ENCODE measurements at places on chromosomes 6 and 20.

GRCh38 chr6:108846628-108847027, 1.6 kb upstream of the ARMC2 start:
- no peak for DNase-seq

- no peak for DNase-seq
Observed at GRCh38 chr6:156031516-156031915, 575.9 kb upstream of the NOX3 start.

DNA sequence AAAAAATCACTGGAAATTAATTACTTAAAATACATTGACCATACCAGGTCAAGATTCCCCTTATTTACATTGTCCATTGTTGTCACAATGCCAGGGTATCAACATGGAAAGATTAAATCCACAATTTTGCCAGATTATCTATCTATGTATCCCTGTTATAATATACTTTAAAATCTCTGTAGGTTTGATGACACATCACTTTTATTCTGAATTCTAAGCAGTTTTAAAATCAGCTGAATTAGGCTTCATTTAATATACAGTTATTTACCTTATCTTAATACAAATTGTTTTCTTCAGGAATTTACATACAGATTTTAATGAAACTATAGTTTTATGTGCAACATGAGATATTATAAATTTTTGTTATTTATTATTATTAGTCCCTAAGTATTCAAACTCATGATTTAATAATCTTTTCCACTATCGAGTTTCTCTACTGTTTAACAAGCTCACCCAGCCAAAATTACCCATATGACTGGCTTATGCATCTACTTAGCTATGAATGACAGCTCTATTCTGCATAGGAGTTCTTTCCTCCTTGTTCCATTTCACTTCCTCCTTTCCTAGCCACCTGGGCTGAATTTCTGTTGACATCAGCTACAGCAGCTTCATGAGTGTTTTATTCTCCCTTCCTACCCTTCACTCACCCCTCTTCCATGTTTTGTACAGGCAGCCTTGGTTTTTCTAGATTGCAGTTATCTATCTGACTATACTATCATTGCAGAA, 654.2 kb upstream of the MAP3K7 start:
- DNase-seq: no peak

- DNase-seq: no peak
Observed at GRCh38 chr6:101554231-101554630, 160.7 kb downstream of the GRIK2 start.

DNA sequence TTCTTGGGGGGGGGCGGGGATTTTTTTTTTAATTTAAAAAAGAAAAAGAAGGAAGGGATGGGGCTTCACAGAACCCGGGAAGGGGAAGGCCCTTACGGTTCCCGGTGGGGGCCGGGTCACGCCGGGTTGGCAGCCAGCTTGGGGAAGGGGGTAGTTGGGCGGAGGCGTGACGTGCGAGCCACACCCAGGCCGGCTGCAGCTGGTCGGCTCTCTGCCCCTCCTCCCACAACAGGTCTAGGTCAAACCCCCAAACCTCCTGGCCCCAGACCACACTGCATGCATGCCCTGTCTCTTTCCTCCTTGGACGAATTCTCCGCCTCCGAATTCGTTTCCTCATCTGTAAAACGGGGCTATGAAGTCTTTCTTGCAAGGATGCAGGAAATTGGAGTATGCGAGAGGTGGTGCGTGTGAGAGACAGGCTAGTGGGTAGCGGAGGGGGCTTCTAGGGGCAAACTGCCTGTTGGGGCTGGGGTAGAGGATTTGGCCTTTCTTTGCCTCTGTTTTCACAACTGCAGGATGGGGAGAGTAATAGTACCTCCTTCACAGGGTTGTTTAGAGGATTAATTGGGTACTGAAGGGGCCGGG, 828 bp downstream of the HCK start:
- no peak for DNase-seq

DNA sequence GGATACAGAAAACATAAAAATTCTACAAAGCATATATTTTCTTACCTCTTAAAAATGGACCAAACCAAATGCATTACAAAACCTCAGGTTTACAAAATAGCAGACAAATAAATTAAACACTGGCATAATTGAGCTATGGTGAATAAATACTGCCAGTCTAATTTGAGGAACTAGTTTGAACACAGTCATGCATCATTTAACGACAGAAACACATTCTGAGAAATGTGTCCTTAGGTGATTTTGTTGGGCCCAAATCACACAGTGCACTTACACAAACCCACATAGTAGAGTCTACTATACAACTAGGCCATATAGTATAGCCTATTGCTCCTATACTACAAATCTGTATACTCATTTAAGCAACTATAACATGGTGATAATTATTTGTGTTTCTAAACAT, 215.6 kb downstream of the FOXC1 start:
- DNase-seq: no peak

- DNase-seq: no peak
Observed at GRCh38 chr6:163948250-163948649, 533.7 kb downstream of the QKI start.

DNA sequence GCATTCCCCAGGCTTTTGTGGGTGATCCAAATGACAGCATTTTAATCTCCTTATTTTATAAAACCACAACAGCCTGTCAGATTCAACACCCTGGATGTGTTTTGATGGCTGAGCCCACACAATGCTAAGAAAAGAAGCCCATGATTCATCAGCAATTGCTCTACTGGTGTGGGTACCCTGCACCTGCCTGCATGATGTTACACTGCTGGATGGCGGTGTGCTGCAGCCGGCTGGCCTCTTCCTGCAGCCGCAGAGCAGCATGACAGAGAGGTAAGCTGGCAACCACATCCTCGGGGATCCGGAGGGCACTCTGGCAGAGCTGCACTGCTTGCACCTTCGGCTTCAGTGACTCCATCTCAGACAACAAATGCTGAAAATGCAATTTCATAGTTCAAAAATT, 327.5 kb downstream of the SYNE1 start:
- peak; percentile 82 for DNase-seq

DNA sequence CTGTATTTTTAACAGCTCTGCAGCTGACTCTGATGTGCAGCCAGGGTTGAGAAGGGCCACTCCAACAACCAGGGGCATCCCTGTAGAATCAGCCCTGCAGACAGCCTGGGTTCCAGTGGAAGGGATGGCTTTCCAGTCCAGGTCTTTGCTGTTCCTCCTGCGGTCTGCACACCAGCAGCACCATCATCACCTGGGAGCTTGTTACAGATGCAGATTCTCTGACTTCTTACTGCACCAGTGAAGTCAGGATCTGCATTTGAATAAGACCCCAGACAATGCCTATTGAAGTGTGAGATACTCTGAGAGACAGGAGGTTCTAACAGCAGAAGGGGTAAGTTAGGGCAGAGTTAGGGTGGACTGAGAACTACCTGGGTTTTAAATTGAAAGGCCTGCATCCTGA, 151.3 kb downstream of the F13A1 start:
- DNase-seq: no peak

DNA sequence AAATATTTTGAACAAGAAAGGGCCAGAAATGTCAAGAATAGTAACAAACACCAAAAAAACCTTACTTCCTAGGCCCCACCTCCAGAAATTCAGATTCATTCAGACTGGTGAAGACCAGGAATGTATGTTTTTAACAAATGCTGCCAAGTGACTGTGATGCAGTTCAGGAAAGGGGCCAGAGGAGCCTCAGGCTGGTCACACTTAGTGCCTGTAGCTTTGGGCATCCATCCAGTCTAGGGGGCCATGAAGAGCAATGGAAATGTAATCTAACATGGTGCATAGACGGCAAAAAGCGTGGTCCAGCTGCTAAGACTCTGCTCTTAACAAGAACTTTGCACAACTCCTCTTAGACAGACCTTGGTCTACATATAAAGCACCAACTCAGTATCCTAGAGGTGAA, 7.1 kb downstream of the GJA1 start:
- DNase-seq: no peak

- no peak for DNase-seq
Observed at GRCh38 chr6:137782166-137783039, 84.7 kb upstream of the TNFAIP3 start.

GRCh38 chr6:139882977-139883728, 508.7 kb upstream of the CITED2 start:
- DNase-seq: no peak

GRCh38 chr6:144284478-144284782, 705 bp upstream of the UTRN start:
- no peak for DNase-seq

GRCh38 chr6:135128268-135128914, 52.7 kb upstream of the MYB start:
- peak; percentile 55 for DNase-seq

GRCh38 chr6:25169553-25169952, 109.6 kb upstream of the CARMIL1 start:
- no peak for DNase-seq

DNA sequence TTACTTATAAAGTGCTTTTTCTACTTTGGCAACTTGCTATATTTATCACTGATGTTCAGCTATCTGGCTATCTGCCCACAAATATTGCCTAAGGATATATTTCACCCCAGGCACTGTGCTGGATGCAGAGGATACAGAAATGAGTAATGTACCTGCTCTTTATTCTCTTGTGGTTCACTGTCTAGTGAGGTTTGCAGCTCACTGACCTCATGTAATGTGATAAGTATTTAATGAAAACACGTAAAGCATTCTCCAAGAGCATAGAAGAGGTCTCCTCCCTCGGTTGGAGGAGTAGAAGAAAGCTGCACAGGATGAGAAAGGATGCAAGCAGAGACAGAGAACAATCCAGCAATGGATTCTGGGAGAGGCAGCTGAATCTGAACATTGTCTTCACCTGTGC, 610.7 kb downstream of the CBLN4 start:
- no peak for DNase-seq

GRCh38 chr6:118768904-118769325, 117.5 kb upstream of the CEP85L start:
- peak; percentile 39 for DNase-seq

GRCh38 chr20:22160101-22160652, 424.2 kb downstream of the FOXA2 start:
- no peak for DNase-seq

GRCh38 chr6:121112356-121112755, 221.9 kb downstream of the TBC1D32 start:
- DNase-seq: no peak

- DNase-seq: no peak
Observed at GRCh38 chr20:47304287-47304686, 52.2 kb downstream of the ZMYND8 start.

GRCh38 chr6:61193771-61194170, 1092.3 kb downstream of the KHDRBS2 start:
- no peak for DNase-seq

GRCh38 chr20:25984933-25985332, 288.3 kb upstream of the ZNF337 start:
- peak; percentile 26 for DNase-seq

DNA sequence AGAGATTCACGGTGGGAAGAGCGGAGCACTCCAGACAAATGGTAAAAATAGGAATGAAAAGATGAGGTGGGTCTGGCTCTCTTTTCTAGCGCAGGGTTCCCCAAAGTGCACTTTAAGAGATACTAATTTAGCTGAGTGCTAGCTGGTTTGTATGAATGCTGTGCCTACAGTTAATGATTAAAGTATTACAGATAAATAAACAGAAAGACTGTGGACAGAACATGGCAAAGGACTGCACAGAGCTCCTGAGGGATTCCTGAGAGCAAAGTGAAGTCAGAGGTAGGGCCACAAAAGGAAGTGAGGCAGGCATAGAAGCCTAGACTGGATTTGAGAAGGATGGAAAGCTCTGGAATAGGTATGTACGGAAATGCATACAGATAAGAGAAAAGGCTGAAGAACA, 114.5 kb downstream of the INSM1 start:
- no peak for DNase-seq

GRCh38 chr6:143227675-143228074, 167.0 kb downstream of the AIG1 start:
- DNase-seq: no peak

GRCh38 chr6:16717275-16717942, 43.9 kb downstream of the ATXN1 start:
- DNase-seq: no peak

Measured in activated CD4-positive, alpha-beta T cell treated with anti-CD3 and anti-CD28 coated beads, Interleukin-2, amount 10 ng/mL, durations not matched to agents 7 days and 5 days (primary cell).